Islet precursor cell (in vitro differentiated cells): ENCODE measurements at places on chromosomes 5 and 9.

DNA sequence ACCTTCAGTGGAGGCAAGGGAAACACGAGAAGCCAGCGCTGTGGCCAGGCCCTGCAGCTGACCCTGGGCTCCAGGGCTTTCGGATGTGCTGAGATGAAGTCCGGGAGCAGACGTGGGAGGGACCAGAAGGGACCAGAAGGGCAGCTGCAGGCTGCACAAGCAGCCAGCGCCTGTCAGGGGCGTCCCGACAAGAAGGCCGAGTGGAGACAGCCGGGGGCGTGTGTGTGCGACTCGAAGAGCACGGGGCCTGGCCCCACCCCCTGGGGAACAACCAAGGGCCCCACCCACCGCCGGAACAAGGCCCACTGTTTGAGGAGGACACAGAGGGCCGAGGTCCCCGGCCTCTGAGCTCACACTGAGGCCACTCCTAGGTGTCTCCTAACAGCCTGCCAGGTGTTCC, 31.4 kb downstream of the SLC12A7 start:
- DNase-seq, result no peak

- DNase-seq, result no peak
Observed at GRCh38 chr5:149015561-149015960, 47.3 kb downstream of the SH3TC2 start.

DNA sequence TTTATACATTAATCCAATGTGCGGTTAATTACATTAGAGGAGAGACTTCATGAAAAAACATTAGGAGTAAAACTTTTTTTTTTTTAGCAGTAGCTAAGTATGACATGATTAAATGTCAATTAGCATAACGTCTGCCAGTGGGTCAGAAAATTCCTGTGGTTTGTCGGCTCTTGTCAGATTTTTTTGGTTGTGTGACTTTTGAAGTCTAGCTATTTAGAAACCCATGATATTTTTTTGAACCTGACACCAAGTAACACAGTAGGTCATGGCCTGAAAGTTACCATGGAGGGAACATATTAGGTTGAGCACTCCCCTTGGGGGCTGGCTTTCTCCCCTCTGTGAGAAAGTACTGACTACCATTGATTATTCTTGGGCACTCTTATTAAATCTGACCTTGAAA, 84.8 kb upstream of the ALDH1A1 start:
- DNase-seq, result peak; percentile 59

- DNase-seq, result no peak
Observed at GRCh38 chr9:136690806-136691261, 3.6 kb upstream of the AGPAT2 start.

GRCh38 chr5:151470439-151470838, 23.0 kb downstream of the SLC36A1 start:
- DNase-seq, result no peak

DNA sequence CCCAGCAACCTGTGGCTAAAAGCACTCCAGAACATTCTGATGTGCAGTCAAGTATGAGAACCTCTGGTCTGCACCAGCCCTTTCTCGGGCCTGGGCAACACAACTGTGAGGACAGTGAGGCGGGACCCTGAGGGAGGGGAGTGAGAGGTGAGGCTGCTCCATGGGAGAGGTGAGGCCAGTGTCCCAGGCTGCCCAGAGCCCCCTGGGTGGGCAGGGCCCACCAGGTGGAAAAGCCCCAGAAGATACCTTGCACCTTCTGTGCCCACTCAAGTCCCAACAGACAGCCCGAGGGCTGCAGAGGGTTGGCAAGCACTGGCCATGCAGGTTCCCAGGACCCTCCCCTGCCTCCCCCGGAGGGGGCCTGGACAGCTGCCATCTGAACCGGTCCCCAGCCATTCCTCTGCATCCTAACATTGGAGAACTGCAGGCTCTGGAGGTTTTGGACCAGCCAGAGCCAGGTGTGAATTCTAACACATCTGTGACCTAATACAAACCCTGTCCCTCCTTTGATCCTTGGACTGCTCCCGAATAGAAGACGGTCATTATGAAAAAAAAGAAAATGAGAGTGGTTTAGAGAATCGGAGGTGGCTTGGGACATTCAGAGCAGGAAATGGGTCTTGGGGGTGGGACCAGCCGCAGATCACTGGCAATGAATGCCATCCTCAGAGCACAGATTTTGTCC, 57.0 kb downstream of the DUSP1 start:
- no peak for DNase-seq

- DNase-seq, result no peak
Observed at GRCh38 chr9:89996116-89996515, 391.3 kb downstream of the GADD45G start.

- DNase-seq, result peak; percentile 97
Observed at GRCh38 chr5:96661855-96662724, at the start of gene CAST. Gene CAST, plus strand, starts transcription at chr5:96662376. Its CDS starts 47 bp downstream, at chr5:96662423.

DNA sequence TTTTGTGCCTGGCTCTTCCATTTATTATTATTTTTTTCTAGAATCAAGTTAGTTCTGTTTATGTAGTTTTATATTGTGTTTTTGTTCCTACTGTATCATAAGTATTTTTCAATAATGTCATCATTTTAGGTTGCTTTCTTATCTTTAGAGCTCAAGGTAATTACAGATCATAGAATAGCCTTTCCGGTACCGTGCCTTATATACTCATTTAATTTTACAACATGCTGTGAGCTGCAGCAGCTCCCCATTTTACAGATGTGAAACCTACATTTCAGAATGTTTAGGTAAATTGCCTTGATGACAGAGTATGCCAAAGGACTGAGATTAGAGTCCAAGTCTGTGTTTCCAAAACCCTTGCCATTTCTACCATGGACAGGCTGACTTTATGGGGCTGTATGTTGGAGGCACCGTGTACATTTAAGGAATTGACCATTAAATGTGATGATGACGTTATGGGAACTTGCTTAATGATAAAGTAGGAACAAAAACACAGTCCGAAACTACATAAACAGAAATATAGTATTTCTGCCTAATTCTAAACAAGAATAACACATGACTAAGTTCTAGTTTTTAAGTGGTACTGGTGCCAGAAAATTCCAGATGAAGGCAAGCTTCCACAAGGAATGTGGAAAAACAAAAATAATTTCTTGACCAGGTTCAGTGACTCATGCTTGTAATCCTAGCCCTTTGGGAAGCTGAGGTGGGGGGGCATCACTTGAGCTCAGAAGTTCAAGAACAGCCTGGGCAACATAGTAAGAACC, 97.7 kb downstream of the IQGAP2 start:
- DNase-seq, result no peak
